COLO829 (cell line): ENCODE measurements at places on chromosomes 1 and 21.
A peak's percentile ranks its signal among the peaks of the same experiment; 100 is the strongest.

DNA sequence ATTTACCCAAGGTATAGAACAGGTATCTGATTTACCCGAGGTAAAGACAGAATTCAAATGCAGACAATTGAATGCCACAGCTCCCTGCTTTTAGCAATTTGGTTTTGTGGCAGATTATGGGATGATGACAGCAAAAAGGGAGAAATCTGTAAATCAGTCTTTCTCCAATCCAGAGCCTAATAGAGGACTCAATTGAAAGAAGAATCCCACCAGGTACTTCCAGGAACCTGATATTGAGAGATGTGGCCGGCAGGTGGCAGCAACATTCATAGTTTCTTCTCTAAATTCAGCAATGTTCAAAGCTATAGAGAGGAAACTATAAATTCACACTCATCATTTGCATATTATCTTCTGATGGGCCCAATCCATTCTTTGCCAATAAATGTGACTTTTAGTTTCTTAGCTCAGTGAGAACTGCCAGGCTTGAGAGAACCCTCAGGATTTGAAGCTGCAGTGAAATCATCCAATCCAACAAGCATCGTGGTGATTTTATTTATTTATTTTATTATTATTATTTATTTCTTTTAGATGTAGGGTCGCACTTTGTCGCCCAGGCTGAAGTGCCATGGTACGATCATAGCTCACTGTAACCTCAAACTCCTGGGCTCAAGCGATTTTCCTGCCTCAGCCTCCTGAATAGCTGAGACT, 9.8 kb upstream of the PHACTR4 start:
- peak; percentile 41 for DNase-seq

GRCh38 chr1:161073474-161074121, 3.9 kb upstream of the ARHGAP30 start:
- no peak for DNase-seq

DNA sequence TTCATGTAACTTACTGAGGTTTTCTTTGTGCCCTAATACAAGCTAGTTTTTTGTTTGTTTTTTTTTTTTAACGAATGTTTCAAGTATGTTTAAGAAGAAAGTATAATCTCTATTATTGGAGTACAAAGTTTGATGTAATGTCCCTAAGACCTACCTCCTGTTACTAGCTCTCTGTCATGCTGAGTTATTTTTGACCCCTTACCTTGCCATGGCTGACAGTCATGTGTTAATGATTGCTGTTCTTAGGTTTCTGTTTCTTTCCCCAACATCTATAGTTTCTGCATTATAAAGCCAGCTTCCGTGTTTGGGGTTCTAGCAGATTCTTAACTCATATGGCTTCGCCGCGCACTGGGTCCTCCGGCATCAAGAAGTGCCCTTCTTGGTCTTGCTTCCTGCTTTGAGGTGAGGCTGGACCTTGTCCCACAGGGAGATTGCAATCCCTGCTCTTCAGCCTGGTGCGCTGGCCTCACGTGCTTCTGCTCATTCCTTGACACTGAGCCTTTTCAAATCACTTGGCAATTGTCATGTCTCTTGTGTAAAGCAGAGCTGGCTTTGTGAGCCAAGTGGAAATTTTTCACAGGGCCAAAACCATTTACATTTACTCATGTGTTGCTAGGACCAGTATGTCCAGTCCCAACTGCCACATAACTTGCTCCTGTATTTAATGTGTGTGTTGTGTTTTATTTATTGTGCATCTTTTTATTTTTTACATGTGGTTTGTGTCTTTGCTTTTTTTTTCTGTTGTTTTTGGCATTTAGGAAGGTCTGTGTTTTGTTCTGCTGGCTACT, 135.0 kb upstream of the COL6A1 start:
- no peak for DNase-seq

- DNase-seq = no peak
Observed at GRCh38 chr1:30286988-30287839, 436.2 kb downstream of the MATN1 start.

DNA sequence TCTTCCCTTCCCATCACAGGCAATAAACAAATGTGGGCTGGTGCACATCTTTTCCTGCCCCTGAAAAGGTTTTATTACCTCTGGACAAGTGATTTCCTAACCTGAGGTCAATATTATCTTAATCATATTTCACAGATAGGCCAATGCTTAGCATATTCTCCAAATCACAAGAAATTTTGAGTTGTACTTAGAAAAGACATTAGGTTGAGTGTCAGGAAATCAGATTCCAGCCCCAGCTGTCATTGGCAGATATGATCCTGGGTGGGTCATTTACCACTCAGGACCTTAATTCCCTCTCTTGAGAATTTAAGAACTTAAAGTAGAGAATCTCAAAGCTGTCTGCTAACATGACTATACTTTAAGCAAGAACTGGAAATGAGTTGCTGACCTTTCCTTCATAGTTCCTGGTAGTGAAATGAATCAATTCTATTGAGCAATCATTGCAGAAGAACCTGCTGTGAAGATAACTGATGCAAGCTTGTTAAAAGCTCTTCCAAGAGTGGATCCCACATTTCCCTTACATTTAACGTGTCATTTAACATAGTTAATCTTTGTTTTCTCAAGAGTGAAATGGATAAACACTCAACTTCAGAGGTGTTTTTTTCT, 46.4 kb upstream of the CR2 start:
- DNase-seq = no peak

DNA sequence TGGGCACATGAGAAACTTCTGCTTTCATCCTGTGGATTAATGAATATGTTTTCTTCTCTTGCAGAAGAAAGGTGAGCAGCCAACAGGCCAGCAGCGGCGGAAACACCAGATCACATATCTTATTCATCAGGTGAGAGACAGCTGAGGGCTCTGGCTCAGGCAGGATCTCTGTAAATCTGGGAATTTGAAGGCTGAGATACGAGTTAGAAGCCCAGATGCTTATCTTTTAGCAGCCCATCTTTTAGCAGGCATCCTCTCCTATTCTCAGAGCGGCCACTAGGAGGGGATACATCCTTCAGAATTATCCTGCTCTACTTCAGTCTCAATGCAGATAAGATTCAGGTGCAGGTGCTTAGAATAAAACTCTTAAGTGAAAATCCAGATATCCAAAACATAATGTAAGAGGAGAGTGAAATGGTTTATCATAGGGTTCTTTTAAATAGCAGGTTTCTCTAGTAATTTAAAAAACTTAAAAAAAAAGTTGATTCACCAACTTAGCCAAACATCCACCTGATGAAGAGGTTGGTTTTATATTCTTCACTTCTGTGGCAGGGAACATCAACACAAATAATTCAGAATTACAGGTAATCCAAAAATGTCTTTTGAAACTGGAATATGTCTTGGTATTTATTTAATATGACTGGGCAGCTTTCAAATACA, 19.3 kb downstream of the SH2D2A start:
- peak; percentile 67 for DNase-seq

DNA sequence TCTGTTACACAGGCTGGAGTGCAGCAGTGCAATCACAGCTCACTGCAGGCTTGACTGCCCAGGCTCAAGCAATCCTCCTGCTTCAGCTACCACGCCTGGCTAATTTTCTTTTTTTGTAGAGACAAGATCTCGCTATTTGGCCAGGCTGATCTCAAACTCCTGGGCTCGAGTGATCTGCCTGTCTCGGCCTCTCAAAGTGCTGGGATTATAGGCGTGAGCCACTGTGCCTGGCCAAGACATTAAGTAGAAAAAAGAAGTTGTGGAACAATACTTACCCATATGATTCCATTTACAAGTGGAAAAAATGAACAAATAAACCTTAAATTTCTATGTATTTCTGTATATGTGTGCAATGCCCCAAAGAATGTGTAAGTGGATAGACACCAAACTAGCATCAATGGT, 30.3 kb upstream of the ID3 start:
- DNase-seq = no peak

GRCh38 chr21:34351786-34352241, 12.0 kb upstream of the KCNE2 start:
- peak; percentile 35 for DNase-seq

DNA sequence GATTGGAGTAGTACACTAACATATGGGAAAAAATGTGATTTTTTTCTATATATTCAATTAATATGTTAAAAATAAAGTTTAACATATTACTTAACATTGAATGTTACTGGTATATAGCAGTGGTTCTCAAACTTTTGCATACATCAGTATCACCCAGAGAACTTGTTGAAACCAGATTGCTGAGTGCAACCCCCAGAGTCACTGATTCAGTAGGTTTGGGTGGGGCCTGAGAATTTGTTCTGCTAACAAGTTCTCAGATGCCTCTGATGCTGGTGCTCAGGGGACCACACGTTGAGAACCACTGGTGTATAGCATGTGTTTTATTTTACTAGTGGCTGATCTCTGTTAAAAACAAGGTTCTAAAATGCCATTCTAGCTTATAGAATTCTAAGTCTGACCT, 161.9 kb downstream of the HHIPL2 start:
- DNase-seq = no peak

DNA sequence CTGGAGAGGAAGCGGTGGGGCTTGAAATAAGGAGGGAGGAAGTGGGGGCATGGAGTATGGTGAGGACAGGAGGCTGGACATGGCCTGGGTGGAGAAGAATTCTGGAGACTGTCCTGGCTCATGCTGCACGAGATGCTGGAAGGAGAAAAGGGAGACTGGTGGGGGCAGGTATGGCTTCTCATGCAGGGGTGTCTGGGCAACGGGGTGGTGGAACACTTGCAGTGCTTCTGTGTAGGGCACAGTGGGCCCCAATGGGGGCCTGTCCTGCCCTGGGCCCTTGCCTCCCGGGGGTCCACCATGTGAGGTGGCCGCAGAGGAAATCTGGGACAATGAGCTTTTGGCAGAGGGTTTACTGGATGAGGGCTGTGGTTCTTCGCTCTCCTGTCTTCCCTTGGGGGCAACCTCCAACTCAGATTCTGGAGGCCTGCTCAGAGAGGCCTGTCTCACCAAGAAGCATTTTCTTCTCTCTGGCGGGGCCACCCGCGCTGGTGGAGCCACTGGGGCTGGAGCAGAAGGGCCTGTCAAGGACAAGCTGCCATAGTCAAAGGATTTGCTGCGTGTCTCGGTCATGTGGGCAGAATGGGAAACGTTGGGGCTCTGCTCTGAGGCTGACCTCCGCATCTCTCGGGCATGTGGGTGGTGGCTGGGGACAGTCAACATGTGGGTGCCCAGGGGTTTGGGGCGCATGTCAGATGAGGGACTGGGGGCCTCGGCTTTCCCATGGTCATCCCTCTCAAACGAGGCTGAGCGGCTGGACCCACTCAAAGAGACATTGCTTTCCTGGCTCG, 96.9 kb upstream of the EDN2 start:
- DNase-seq = no peak

DNA sequence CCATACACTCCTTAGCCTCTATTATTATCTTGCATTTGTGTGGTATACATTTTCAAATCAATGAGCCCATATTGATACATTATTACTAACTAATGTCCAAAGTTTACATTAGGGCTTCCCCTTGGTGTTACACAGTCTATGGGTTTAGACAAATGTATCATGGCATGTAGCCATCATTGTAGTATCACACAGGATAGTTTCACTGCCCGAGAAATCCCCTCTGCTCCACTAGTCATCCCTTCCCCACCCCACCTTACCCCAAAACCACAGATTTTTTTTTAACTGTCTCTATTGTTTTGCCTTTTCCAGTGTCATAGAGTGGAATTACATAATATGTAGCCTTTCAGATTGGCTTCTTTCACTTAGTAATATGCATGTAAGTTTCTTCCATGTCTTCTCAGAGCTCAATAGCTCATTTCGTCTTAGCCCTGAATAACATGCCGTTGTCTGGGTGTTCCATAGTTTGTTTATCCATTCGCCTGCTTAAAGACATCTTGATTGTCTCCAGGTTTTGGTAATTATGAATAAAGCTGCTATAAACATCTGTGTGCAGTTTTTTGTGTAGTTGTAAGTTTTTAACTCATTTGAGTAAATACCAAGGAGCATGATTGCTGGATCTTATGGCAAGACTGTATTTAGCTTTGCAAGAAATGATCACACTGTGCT, 86.4 kb upstream of the LYST start:
- DNase-seq = no peak

- DNase-seq = peak; percentile 88
Observed at GRCh38 chr1:33010932-33011731, 25.6 kb downstream of the AK2 start.

GRCh38 chr1:232340446-232340845, 289.5 kb downstream of the SIPA1L2 start:
- no peak for DNase-seq

- DNase-seq = no peak
Observed at GRCh38 chr1:242525360-242525722, 844 bp upstream of the PLD5 start.

- no peak for DNase-seq
Observed at GRCh38 chr1:228013935-228014930, 7.4 kb downstream of the WNT3A start.

GRCh38 chr1:224264321-224264720, 65.7 kb downstream of the NVL start:
- DNase-seq = no peak

DNA sequence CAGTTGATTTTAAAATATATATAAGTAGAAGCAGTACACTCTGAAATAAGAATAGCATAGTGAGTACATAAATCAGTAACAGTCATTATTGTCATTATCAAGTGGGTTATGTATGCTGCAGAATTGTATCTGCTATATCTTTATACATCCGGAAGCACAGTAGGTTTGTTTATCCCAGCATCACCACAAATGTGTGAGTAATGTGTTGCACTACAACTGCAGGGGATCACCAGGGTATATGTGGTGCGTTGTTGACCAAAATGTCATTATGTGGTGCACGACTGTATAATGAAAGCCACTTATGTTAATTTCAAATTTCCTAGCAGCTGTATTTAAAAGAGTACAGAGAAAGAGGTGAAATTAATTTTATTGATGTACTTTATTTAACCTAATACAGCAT, 87.7 kb upstream of the GADD45A start:
- no peak for DNase-seq

DNA sequence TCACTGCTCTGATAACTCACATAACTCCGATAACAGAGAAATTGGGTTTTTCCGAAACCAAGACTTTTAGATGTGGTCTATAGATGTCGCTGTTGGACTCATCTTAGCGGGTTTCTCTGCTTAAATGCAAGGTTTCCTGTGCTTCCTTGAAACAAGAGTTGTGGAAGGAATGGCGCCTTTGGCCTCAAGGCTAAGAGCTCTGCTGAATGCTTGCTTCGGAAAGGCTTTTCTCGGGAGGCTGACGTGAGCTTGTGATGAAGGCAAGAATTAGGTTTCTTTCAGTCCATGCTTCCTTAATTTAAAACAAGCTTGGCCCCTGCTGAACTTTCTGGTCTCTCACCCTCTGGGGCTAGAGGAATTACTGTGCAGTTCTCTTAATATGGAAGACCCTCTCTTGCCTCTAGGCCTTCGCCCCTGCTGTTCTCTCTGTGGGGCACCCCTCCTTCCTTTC, 113.5 kb downstream of the MAP3K21 start:
- peak; percentile 75 for DNase-seq

DNA sequence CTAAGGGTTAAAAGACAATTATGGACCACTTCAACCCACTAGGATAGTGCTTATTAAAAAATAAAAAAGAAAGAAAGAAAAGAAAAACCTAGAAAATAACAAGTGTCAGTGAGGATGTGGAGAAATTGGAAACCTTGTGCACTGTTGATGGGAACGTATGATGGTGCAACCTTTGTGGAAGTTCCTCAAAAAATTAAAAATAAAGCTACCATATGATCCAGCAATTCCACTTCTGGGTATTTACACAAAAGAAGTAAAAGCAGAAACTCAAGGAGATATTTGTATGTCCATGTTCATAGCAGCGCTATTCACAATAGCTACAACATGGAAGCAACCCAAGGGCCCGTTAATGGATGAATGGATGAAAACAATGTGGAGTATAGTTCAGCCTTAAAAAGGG, 115.2 kb upstream of the ATP1A1 start:
- no peak for DNase-seq

- no peak for DNase-seq
Observed at GRCh38 chr1:160453443-160453842, 53.1 kb downstream of the VANGL2 start.

- DNase-seq = no peak
Observed at GRCh38 chr1:171809834-171810233, 28.4 kb downstream of the METTL13 start.
